ENCODE measurements at places on chromosomes 6 and 20.
A peak's percentile ranks its signal among the peaks of the same experiment; 100 is the strongest.

DNA sequence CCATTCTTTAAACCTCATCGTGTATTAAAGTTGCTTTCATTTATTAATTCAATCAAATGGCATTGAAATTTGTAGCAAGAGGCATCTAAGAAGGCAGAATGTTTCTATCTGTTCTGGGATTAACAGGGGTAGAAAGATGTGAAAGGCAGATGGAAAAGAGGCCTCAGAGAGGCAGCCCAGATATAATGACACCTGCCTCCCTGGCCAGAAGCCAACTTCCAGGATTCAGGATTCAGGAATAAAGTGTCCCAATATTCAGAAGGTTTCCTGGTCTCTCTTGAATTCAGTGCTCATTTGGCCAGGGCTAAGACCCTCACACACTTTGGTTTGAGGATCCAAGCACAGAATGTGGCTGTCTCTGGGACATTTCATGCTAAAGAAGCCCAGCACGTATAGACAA lies 39.9 kb downstream of the HLA-B start:
- DNase-seq: no peak

DNA sequence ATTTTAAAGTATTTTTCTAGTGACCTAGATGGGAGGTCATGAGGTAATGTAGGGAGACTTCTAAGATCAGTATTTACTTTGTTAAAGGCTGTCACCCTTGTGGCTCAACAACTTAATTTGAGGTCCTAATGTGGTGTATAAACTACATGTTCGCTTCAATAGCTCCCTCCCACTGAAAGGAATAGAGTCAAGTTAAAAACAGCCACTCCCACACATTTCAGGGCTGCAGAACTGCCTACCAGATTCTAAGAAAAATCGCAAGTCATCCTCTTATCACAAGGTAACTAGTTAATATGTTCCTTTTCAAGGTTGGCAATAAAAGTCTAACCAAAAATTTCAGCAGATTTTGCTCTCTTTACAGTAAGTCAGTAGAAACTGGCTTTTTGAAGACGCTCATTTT lies 15.1 kb downstream of the GSTA1 start:
- no peak for DNase-seq

GRCh38 chr6:106117579-106117978 lies 31.4 kb downstream of the PRDM1 start:
- no peak for DNase-seq

DNA sequence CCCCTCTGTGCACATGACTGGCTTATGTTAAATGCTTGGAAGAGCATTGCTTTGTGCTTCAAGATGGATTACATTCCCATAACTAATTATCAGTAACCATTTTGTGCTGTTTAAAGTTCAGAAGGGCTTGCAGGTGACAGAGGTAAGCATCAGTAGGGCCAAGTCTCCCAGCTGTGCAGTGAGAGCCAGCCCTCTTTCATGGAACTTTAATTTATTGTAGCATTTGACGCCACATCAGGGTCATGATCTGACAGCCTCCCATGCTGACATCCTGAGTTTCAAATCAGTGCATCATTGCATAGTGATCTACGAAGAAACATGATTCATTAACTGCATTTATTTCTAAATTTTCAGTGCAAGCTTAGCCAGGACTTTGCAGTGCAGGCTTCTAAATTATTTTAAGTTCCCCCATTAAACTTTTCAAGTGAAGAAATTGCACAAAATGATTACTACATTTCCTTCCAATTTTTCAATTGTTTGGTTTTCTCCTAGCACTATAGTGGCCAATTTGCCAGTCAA lies 380.9 kb downstream of the UTRN start:
- DNase-seq: no peak

DNA sequence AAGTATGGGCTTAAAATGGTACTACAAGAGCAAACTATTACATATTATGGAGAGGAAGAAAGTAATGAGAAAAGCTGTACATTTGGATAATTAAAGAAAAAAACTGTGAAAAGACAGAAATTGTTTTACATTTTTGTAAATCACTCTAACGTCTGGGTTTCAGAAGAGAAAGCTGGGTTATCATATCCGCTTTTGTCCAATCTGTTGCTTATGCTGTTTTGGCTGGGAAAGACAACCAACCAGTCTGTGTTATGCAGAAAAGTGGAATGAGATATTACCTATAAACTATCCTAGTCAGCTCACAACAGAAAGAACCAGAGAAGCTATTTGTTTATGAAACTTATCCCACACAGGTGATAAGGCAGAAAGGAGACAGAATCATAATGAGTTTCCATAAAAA lies 32.4 kb downstream of the REV3L start:
- DNase-seq: no peak

DNA sequence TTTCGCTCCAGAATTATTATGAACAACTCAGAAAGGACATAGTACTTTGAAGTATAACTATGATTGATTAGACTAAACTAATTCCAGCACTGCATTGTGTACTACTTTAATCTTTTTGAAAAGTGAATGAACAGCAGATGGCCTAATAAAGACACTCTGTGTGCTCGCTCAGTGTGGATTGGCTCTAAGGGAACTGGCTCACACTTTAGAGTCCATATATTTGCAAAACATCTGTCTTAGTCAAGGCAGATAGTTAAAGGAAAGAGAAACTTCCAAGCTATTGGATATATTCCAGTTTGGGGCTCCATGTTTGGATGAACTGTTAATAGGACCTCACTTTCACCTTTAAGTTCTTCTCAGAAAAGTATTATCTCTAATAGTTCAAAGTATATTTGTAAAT lies 218.9 kb downstream of the EYA4 start:
- no peak for DNase-seq

DNA sequence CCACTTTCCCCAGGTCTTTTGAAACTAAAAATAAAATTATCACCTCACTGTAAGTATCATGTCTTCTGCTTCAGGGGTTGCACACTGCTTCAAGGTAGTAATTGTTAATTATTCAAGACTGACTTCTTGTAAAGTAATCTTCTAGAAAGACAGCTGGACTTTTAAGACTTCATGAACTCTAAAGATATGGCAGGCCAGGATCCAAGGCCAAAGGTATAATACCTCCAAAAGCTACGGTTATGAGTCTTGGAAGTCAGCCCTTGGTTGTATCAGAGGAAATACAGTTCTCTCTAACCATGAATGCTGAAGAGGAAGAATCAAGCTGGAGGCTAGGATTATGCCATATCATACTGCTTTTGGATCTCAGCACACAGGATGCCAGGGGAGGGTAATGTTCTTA lies 1346.8 kb upstream of the GJE1 start:
- no peak for DNase-seq

GRCh38 chr6:56483929-56484328 lies 158.8 kb downstream of the DST start:
- DNase-seq: no peak

GRCh38 chr20:50308513-50309279 lies 118.1 kb downstream of the CEBPB start:
- DNase-seq: peak; percentile 86

DNA sequence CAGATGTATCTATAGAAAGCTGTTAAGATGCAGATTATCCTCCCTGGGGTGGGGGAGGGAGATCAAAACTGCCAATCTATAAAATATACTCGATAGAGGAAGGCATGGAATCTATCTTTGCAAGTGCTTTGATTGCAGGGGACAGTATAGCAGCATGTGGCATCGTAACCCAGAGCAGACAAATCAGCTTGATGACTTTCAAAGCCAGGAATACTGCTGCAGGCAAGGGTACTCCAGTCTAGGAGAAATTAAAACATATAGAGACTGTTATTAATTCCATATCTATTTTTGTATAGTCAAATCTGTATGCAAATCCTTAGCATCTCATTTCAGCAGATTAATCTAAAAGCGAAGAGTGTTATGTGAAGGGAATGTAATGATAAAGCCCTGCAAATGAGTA lies 159.4 kb downstream of the MMS22L start:
- no peak for DNase-seq

DNA sequence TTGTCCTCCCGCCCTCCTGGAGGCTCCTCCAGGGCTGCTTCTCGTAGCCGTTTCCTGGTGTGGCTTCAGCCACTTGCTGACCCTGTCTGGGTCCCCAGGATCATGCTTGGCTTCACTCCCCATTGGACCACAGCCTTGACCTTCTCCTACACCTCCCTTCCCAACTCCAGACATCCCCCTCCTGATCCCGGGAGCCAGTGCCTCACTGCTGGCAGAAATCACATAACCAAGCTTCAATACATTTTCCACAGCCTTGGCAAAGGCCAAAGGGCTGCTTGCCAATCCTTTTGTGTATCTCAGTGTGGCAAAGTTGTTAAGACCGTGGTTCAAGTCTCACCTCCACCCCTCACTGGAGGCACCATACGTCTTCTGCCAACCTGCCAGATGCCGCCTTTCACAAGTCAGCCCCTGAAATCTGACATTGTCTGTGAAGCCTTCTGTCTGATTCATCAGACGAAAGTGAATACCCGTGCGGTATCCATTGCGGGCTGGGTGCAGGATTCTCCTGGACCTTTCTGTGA lies 60.1 kb downstream of the PHACTR3 start:
- DNase-seq: no peak

GRCh38 chr6:94673251-94673650 lies 904.1 kb upstream of the MANEA start:
- no peak for DNase-seq

- DNase-seq: no peak
These were observed 131.2 kb upstream of the CDH4 start for GRCh38 chr20:61120595-61121515.

DNA sequence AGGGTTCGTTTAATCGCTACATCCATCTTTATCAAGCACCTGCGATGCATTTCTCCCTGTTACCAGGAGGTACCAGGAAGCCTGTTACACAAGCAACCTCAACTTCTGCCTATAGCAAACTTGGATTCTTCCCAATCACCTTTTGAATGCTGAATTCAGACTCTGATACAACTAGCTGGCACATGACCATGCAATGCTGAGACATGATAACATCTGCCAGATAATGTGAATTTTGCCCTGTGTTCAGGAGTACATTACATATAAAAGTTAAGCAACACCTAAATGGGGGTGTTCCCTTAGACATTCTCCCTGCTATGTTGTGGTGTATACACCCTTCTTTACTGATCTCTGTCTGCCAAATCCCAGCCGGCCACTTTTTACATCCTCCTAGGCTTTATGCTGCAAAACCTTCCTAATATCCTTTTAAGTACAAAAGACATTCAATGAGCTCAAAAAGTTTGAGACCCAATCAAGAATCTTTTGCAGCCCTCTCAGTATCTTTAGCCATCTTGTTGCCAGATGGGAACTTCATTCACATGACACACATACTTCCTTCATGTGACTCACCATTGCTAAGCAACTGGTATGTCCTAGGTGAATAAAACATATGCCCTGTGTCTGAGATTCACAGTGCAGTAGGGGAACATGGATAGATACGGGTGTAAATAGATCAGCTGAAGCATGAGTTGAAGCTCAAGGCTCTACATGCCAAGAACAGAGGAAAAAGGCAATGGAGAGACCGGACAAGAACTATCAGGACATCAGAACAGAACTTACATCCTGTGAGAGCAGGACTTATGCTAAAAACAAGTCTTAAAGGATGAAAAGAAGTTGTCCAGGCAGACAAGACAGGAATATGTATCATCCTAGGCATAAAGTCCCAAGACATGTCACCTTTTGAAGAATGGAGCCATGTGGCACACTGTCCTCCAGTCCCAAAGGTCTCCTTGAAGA lies 84.3 kb downstream of the ZHX3 start:
- DNase-seq: no peak

DNA sequence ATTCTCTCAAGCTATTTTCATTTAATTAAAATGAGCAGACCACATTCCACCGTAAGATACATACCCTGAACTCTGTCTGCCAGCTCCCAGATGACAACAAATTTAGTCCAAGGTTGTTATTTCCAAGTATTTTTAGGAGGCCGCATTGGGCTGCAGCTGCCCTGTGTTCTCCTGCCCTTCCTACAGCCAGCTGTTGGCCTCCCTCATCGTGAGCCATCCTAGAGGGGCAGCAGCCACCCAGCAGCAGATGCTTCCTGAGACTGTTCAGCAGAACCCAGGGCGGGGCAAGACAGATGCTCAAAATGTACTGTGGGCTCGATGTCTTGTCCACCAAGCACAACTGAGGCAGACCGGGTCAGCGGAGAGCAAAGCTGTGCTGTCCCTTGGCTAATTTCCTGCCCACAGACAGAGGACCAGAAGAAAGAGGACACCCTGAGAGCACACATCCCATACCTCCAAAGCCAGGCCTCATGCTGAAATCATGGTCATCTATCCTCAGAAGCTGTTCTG lies 16.4 kb downstream of the GABRR1 start:
- DNase-seq: no peak

DNA sequence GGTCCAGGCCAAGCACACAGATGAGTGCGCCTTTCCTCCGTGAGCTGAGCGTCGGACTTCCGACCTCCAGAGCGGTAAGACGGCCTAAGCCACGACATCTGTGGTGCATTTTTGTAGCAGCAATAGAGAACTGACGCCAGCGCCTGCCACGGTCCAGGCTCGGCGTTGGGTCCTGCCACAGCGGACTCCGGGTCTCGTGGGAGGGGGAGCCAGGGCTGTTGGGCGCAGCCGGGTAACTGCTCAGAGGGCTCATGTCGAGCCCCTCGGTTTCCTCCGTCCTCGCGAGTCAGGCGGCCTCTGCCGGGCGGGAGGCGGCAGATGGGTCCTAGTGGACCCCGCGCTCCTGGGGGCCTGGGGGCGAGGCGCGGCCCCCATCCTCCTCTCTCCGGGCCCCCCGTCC lies 216.1 kb downstream of the QKI start:
- DNase-seq: no peak

- DNase-seq: no peak
These were observed 51.9 kb downstream of the ILRUN start for GRCh38 chr6:34644716-34645115.
